ENCODE measurements at places on chromosomes 2 and 18.

- no peak for DNase-seq
Observed at GRCh38 chr18:9766076-9766481, 58.0 kb downstream of the RAB31 start.

DNA sequence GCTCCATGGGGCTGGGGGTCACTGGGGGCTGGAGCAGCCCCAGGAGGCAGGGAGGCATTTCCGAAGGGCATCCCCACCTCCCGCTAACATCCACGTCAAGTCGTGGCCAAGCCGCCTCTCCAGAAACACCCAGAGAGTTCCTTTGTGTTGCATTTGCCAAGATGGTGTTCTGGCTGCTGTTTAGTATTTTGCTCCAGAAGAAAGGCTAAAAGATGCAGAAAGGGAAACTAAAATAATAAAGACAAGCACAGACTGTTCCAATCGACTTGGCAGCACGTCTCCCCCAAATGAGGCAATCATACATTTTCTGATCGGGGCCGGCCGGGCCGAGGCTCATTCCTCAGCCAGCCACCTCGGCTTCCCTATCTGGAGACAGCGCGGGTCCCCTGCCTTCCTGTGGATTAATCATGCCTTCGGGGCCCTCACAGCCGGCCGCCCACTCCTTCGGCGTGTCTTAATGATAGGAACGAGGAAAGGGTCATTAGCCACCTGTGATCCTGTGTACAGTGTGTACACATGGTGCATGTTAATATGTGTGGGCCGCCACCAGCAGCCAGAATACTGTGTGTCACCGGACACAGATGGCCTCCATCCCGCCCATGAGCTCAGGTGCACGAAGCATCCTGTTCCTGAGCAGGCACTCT lies 169.2 kb downstream of the KLHL29 start:
- DNase-seq, result no peak

DNA sequence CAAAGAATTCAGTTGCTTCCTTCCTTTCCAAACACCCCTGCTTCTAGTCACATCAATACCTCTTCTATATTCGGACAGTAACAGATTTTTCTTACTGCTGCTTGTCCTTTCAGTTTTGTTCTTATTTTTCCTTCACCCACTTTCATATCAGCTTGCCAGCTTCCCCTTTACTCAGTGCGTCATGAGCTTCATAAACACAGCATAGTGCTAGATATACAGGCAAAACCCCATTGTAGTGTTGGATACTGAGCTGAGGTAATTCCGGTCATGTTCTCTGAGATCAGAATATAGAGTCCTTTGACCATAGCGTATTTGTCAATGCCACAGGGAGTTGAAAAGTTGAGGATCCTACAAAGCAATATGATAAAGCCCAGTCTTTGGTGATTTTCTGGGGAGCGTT lies 2.4 kb downstream of the FARP2 start:
- DNase-seq, result no peak

GRCh38 chr2:121532347-121532766 lies 1.7 kb downstream of the RNU4ATAC start:
- DNase-seq, result no peak

DNA sequence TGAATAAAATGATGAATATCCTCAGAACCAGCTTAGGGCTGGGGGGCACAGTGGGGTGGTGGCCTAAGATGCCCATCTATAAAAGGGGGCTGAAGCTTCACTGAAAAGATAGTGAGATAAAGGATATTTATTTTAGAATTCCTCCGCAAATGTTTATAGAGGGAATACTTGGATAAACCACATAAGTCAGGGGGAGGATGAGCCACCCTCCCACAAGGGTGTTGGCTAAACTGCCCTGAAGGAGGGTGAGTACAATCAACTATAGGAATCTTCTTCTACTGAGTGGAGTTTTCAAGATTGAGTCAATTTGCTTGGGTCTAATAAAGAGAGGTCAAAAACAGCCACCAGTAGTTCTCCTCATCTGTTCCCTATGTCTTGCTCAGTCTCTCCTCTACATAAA lies 114.5 kb upstream of the TANK start:
- DNase-seq, result no peak

- no peak for DNase-seq
Observed at GRCh38 chr2:134190062-134190806, 63.6 kb upstream of the MGAT5 start.

GRCh38 chr18:58455314-58456188 lies 173.3 kb downstream of the ALPK2 start:
- no peak for DNase-seq

- no peak for DNase-seq
Observed at GRCh38 chr2:117980783-117981676, 32.8 kb downstream of the CCDC93 start.

DNA sequence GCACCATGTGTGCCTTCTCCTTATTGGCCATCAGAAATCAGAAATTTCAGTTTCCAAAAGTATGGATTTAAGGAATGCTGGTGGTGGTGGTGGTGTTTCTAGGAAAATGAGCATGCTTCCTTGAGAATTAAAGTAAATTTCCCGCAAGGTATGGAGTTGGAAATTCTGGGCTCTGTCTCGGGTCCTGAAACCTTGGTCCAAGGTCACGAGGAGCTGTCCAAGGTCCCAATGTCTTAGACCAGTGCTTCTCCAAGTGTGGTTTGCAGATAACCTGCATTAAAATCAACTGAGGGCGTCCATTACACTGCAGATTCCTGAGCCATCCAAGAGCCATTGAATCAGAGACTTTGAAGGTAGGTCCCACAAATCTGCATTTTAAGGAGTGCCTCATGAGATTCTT lies 210.9 kb upstream of the PKDCC start:
- no peak for DNase-seq

- DNase-seq, result no peak
Observed at GRCh38 chr2:148259674-148260073, 238.8 kb downstream of the MBD5 start.

GRCh38 chr18:47174545-47175116 lies 1.5 kb downstream of the IER3IP1 start:
- DNase-seq, result no peak

Measured in stimulated activated CD8-positive, alpha-beta memory T cell treated with anti-CD3 and anti-CD28 coated beads, Interleukin-4, amount 100 ng/mL, for 4 hours (primary cell).